ENCODE measurements at places on chromosomes 16 and 17. TPM values are rescaled to one million over a fixed set of nuclear protein-coding genes. Genes with fewer than 3 reads are reported as not detected.

DNA sequence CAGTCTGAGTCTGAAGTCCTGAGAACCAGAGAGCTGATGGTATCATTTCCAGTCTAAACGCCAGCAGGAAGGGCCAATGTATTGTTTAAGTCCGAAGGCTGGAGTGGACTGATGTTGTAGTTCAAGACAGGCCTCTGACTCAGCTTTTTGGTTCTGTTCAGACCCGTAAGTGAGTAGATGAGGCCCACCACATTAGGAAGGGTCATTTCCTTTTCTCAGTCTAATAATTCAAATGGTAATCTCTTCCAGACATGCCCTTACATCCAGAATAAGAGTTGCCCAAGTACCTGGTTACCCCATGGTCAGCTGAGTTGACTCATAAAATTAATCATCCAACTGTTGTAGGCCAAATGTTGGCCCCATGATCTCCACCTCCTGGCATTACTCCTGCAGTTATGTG, 442.6 kb upstream of the HSBP1 start:
- no peak overlapping the region for H3K4me3 ChIP-seq
- no peaks in the 10 kb centered on the region for H3K4me1 ChIP-seq
- no peak for DNase-seq
- H3K27me3 ChIP-seq = no peaks in the 10 kb centered on the region

Gene PRSS53
- total RNA-seq = 0.91 TPM

Gene KRTAP1-5
- not detected for total RNA-seq

Gene MPO
- 1.0 TPM for total RNA-seq

DNA sequence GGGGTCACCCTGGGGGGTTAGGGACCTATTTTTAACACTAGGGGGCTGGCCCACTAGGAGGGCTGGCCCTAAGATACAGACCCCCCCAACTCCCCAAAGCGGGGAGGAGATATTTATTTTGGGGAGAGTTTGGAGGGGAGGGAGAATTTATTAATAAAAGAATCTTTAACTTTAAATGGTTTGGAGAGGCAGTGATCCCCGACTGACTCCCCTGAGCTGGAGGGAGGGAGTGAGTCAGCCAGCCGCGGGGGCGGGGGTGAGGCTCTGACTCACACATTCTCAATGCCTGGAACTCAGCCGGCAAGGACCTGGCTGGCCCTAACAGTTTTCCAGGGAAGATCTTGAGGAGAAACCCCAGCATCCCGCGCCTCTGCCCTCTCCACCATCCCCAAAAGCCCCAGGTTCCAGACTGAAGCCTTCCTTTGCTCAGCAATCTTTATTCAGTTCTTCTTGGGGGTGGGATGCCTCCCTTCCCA, 1.5 kb downstream of the HCFC1R1 start:
- H3K36me3 ChIP-seq = peaks cover 21% of the 10 kb centered on the region
- peak overlapping the region; percentile 69 for H3K4me3 ChIP-seq
- DNase-seq = peak; percentile 95
- H3K27ac ChIP-seq = peak overlapping the region; percentile 97
- H3K27me3 ChIP-seq = no peaks in the 10 kb centered on the region

GRCh38 chr17:65434251-65434650, 127.2 kb downstream of the AXIN2 start:
- no peak for DNase-seq
- H3K27ac ChIP-seq = no peak overlapping the region
- H3K36me3 ChIP-seq = no peaks in the 10 kb centered on the region
- no peaks in the 10 kb centered on the region for H3K4me1 ChIP-seq
- H3K4me3 ChIP-seq = no peak overlapping the region

GRCh38 chr16:84421081-84421937, 53.0 kb downstream of the ATP2C2 start:
- no peaks in the 10 kb centered on the region for H3K4me1 ChIP-seq
- H3K4me3 ChIP-seq = no peak overlapping the region
- no peak overlapping the region for H3K27ac ChIP-seq
- peaks cover 11% of the 10 kb centered on the region for H3K36me3 ChIP-seq
- DNase-seq = no peak

DNA sequence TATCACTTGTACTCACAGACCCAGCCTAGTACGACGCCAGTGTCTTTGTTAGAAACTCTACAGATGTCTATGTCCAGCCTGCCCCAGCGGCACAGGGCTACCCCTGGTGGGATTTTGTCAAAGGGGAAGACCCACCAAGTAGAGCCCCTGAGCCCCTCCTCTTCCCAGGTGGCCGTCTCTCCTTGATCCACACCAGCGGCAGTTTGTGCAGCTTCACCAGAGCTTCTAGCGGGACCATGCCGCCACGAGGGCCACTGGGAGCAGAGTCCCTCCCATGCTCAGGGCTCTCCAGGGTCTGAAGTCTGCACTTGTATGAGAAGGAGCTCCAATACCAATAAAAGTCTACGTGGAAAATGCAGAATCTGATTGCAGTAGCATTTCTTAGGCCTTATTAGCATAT, 157.1 kb downstream of the RPTOR start:
- DNase-seq = peak; percentile 36
- H3K27me3 ChIP-seq = no peaks in the 10 kb centered on the region
- no peaks in the 10 kb centered on the region for H3K36me3 ChIP-seq
- H3K27ac ChIP-seq = no peak overlapping the region
- peaks cover 7% of the 10 kb centered on the region for H3K4me1 ChIP-seq
- H3K4me3 ChIP-seq = no peak overlapping the region

GRCh38 chr16:79079656-79080420, 520.7 kb downstream of the MAF start:
- H3K4me1 ChIP-seq = no peaks in the 10 kb centered on the region
- no peak overlapping the region for H3K27ac ChIP-seq
- H3K36me3 ChIP-seq = no peaks in the 10 kb centered on the region
- DNase-seq = no peak
- no peaks in the 10 kb centered on the region for H3K27me3 ChIP-seq

Gene IL17C
- total RNA-seq = not detected

DNA sequence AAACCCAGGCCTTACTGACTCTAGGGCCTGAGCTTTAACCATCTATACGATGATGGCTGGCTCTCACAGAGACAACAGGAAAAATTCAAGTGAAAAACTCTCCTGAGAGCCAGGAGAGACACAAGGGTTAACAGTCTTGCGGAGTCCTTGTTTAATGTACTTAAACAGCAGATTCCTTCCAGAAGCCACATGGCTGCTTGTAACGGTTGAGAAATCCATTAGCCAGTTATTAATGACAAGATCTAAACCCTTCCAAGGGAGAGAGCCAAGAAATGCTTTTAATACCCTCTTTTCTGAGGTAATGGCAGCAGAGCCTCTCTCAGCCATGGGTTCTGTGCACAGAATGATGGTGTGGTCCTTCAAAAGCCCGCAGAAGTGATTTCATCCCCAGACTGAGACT, 5.2 kb upstream of the ALDOA start:
- no peak overlapping the region for H3K27ac ChIP-seq
- H3K36me3 ChIP-seq = no peaks in the 10 kb centered on the region
- no peaks in the 10 kb centered on the region for H3K27me3 ChIP-seq
- no peak overlapping the region for H3K4me3 ChIP-seq
- peaks cover 13% of the 10 kb centered on the region for H3K4me1 ChIP-seq
- no peak for DNase-seq
